ENCODE measurements at places on chromosomes 7 and 10.

DNA sequence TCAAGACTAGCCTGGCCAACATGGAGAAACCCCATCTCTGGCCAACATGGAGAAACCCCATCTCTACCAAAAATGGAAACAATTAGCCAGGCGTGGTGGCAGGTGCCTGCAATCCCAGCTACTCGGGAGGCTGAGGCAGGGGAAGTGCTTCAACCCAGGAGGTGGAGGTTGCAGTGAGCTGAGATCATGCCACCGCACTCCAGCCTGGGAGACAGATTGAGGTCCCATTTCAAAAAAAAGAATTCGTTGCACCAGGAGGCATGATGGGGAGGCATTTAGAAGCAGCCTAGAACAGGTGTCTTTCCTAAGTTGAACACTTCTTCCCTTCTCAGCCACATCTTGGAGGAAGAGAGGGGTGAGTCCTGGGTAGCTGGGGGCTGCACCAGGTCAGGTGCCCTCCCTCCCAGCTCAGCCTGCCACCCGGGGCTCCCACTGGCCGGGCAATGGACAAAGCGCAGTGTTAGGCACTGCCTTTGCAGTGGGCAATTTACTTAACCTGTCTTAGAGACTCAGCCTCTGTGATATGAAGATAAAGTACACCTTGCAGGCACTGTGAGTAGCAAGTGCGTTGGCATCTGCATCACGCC, 726.8 kb downstream of the PARD3 start:
- no peak for DNase-seq

DNA sequence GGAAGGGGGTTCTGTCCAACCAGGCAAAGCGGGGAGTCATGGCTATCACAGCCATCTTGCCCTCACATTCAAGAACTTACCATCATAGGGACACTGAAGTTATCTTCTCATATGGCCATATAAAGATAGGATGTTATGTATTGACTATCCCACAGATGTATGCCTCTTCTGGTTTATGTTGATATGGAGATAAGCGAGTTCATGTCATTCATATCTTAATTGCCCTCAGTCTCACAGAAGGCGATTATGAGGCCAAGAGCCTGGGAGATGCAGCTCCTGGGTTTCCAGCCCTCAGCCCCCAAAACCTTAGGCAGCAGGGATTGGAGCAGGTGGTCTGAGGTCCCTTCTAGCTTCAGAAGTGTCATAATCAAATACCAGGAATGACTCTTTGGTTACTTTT, 8.5 kb upstream of the ANKRD61 start:
- no peak for DNase-seq

- no peak for DNase-seq
Observed at GRCh38 chr7:134414109-134414508, 44.8 kb downstream of the AKR1B1 start.

GRCh38 chr10:28594406-28594805, 61.5 kb downstream of the WAC start:
- no peak for DNase-seq

DNA sequence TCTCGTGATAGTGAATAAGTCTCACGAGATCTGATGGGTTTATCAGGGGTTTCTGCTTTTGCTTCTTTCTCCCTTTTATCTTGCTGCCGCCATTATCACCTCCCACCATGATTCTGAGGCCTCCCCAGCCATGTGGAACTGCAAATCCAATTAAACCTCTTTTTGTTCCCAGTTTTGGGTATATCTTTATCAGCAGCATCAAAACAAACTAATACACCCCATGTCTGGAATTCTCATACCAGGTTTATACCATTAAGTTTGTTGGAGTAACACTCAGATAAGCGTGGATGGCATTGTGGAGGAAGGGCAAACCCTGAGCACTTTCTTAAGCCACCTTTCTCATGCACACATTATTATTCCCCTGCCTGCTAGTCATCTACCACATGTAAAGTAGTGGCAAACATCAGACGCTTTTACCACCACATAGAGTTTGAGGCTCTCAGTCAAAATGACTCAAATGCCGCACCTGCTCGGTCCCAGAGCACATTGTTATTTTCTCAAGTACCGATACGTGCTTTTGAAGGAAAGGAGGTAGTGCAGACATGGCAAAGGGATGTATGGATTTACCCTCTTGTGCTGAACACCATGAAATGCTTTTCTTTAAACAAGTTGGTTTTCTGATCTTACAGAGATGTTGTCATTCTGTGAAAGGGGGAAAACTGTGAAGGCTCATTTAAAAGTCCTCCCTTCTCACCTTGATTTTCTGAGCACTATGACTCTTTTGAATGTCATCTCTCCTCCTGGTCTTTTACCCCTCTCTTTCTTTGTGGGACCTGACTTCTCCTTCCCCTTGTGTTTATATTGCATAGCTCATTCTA, 429.7 kb downstream of the EXOC4 start:
- no peak for DNase-seq

DNA sequence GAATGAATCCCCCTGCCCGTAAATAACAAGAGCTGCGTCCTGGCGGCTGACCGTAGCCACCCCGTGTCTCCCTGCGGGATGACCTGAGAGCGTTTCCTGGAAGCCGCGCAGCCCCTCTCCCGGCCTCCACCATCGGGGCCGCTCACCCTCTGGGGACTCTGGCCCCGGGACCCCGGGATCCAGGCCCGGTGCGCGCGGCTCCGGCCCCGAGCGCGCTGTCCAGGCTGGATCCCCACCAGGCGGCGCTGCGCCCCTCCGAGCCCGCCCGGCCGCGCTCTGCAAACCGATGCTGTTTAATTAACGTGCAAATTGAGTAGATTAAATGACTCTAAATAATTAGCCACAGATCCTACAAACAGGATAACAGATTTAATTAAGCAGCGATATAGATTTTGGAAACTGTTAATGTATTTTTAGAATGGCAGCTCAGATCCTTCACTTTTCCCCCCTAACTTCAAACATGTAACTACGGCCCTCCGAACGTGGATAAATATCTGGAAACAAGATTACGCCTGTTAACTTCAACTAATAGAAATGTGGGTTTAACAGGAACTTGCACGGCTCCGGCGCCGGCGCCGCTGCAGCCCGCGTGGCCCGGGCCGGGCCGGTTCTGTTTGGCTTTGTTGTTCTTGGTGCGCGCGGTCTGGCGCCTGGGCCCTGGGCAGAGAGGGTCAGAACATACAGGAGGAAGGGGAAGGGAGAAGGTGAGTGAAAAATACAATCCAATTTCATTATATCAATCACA, 7.1 kb upstream of the UNCX start:
- DNase-seq, result no peak

- DNase-seq, result peak; percentile 62
Observed at GRCh38 chr10:89351780-89352597, 24.2 kb downstream of the IFIT3 start.
